ENCODE measurements at places on chromosomes 6 and 20.

- no peak for DNase-seq
These were observed 127.5 kb upstream of the SMLR1 start for GRCh38 chr6:130699742-130700141.

- DNase-seq: no peak
These were observed 91.7 kb upstream of the EPB41L1 start for GRCh38 chr20:36062799-36063198.

GRCh38 chr6:37535759-37536490 lies 36.2 kb upstream of the CCDC167 start:
- DNase-seq: peak; percentile 17

DNA sequence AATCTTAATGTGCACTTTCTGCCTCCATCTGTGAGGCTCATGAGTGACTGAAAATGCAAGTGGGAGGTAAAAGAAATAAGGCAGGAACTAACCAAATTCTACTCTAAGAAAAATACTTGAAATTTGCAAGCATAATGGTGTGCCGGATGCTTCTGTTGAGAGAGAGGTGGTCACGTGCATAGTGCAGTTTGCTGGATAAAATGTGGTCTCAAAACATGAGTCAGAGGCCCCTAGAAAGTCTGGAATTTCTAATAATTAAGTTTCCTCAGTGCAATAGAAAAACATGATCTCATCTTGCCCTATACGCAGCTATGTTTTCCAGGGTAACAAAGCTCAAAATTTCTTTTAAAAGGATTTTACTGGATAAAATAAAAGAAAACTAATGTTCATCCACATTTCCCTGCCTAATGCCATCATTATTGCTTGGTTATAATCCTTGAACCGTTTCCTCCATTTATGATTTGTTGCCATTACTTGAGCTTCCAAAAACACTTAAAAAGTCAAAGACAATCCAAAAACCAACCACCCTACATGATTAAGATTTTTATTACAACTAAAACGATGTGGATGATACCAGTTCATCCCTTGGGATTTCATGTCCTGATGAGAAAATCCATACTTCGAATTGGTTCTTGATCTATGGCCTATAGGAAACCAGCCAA lies 351.7 kb upstream of the ARID1B start:
- DNase-seq: no peak

DNA sequence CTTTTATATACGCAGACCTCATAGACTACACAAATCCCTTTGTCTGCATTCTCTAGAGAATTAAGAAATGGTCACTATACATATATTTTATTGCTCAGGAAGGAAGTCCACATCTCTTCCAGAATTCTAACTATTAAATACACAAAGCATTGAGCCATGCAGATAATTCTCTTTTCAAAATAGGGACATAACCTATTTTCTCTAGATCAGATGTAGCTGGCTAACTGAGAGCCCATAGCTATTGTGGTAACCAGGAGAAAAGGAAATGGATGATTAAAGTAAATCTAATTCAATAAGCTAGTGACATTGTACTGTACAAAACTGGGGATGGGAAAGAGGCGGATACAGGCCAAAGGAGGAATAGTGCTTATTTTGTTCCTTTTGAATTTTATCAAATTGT lies 137.2 kb downstream of the BACH2 start:
- no peak for DNase-seq

DNA sequence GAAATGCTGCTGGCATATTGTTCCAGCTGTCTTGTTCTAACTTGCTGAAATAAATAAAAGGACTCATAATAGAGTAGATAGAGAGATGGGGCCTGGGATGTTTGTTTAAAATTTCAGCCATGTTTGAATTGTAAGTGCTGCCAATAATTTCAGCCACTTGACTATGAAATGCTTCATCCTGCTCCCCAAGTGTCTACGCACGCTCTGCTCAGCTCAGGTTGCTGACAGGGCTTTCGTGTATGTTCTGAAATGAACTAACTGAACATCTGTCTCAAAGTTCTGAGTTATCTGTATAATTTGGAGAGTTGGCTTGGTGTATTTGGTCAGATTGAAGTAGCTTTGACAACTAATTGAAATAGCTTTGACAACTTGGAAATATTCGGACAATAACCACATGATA lies 387.8 kb downstream of the BMP2 start:
- no peak for DNase-seq

GRCh38 chr6:28643017-28643740 lies 117.5 kb downstream of the GPX5 start:
- peak; percentile 87 for DNase-seq

- DNase-seq: no peak
These were observed 4.8 kb downstream of the DYNLT2 start for GRCh38 chr6:169746556-169746955.

Measured in activated CD4-positive, alpha-beta T cell treated with anti-CD3 and anti-CD28 coated beads, Interleukin-10, Interleukin-2, amounts not matched to agents 100 ng/mL and 50 ng/mL, durations not matched to agents 16 hours and 8 hours (primary cell).